ENCODE measurements at places on chromosomes 6 and 20. TPM values are rescaled to one million over a fixed set of nuclear protein-coding genes. Genes with fewer than 3 reads are reported as not detected.

F13A1 gene
- total RNA-seq, result 160 TPM

FOXA2 gene
- total RNA-seq, result not detected

SOX18 gene
- total RNA-seq, result 3.7 TPM

SYNGAP1 gene
- total RNA-seq, result 1.6 TPM

ACSS1 gene
- total RNA-seq, result 8.9 TPM

VNN1 gene
- total RNA-seq, result under 0.01 TPM

FOXF2 gene
- 0.52 TPM for total RNA-seq

ZC2HC1B gene
- total RNA-seq, result not detected

VSTM2L gene
- total RNA-seq, result not detected

GSTA1 gene
- total RNA-seq, result not detected

EPHA7 gene
- 8.4 TPM for total RNA-seq

SDCBP2 gene
- 1.6 TPM for total RNA-seq

TRIM10 gene
- total RNA-seq, result 2.1 TPM

NMBR gene
- not detected for total RNA-seq

GGT7 gene
- total RNA-seq, result 2.6 TPM

OPN5 gene
- not detected for total RNA-seq

TREML1 gene
- total RNA-seq, result not detected

GTSF1L gene
- total RNA-seq, result not detected

SERINC3 gene
- 44.9 TPM for total RNA-seq

CLPSL1 gene
- not detected for total RNA-seq

FLOT1 gene
- total RNA-seq, result 44.9 TPM

ADGRG6 gene
- total RNA-seq, result 26.1 TPM

SSTR4 gene
- not detected for total RNA-seq

CBLN4 gene
- total RNA-seq, result 0.52 TPM

SLCO4A1 gene
- not detected for total RNA-seq

Data from skeletal muscle tissue (tissue), 5 donors.